ENCODE measurements at places on chromosomes 3 and 15.

DNA sequence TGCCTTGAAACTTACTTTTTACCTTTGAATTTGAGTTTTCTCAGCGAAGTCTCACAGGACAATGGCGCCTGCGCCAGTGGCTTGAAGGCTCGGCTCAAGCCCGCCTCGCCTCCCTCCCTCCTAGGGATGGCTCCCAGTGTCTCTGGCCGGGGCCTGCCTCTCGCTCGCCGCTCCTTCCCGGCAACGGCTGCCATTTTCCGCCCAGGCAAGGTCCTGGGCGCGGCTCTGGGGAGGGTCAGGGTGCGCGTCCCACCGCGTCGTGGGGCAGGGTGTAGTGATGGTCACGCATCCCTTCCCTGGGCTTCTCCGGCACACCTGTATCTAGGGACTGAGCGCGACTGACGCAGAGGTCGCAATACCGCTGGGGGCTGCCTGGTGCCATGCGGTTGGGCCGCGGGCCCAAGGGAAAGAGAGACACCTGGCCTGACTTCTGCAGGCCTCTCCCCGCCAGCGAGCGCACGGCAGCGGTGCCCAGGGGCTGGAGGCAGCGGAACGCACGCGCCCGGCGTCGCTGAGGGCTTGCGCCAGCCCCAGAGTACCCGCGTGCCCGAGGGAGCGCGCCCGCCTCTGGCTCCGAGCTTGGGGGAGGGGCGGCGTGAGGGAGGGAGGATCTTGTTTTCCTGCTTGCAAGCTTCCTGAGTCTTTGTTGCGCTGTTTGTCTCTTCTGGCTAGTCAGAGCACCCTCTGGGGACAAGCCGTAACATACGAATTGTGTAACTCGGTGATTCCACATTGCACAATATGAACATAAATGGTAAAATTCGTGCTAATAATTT lies 20.7 kb upstream of the FEM1B start:
- DNase-seq, result no peak

- no peak for DNase-seq
Measured at GRCh38 chr3:193702967-193703366, 110.0 kb downstream of the OPA1 start.

DNA sequence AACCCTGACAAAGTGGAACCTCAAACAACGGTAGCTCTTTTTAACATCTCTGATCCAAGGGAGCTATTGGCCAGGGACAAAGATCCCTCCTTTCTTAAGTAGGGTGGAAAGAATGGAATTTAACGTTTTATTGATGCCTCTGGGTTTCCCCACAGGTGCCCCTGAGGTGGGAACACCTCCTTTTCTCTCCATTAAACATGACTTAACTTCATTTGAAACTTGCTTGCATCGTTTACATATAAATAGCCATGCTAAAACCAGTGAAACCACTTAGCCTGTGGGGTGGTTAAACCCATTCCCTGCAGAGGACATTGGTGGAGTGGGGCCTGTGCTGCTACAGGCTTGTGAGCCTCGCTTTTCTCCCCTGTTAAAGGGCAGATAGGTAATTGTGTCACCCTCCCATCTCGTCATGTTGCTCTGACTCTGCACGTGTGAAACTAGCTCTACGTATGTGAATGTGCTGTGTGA lies 9.7 kb downstream of the CGNL1 start:
- no peak for DNase-seq

DNA sequence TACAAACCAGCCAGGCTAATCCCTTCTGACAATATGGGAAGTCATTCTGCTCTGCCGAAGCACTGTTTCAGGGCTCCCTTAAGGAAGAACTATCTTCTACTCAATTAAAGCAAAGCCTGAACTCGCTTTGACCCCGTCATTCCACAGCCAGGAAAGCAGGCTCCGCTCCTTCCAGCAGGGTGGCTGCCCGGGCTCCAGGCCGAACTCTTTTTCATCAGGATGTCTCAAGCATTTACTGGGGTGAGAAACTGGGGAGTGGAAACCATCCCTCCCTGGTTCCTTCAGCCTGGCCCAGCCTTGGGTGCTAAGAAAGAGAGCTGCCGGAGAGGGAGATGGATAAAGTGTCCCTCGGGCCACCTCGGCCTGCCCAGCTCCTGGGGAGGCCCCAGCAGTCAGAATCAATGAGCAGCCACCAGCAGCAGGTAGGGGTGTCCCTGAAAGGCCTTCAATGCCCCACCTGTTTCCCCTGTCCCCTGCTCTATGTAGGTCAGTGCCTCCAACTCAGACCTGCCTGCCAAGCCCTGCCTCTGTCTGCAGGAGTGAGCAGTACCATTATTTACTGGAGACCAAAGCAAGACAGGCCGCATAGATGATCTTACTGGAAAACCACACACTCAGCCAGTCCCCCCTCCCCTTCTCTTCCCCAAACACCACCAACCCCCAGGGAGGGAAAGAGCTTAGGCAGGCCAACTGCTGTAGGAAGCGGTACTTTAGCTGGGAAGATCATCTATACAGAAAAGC lies 225.6 kb upstream of the TLE3 start:
- no peak for DNase-seq

- no peak for DNase-seq
Measured at GRCh38 chr3:59573911-59574310, 524.1 kb upstream of the CFAP20DC start.

DNA sequence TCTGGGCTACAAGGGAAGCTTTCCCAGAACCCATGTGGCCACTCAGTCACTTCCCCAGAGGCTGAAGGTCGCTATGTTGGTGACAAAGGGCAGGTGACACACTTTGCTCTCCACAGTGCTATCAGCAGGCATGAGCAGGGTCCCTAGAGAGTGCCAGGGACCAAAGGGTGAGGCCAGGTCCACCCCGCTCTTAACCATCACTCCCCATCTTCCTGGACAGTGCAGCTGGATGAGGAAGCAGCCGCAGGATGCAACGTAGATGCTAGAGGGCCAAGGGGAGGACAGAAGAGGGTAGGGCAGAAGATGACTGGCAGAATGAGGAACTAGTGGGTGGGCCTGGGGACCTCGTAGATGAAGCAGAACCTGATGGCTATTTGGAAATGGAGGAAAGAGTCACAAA lies 13.6 kb upstream of the LTF start:
- DNase-seq, result no peak

DNA sequence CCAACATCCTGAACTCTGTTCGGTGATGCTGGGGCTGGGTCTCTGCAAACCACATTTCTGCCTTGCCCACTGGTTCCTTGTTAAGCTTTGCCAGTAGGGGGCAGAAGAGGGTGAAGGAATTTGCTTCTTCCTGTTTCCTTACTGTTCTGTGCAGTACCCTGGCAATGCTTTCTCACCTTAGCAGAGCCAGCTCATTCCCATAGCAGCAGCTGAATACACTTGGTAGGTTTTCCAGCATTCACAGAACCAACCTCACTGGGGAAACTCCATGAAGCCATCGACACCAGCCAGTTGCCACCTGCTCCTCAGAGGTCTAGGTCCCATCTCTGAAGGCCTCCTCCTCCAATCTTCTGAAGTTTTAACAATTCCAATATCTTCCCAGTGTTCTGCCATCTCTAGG lies 308.4 kb downstream of the PDCD6IP start:
- no peak for DNase-seq

- no peak for DNase-seq
Measured at GRCh38 chr3:169404520-169404890, 259.0 kb downstream of the MECOM start.

DNA sequence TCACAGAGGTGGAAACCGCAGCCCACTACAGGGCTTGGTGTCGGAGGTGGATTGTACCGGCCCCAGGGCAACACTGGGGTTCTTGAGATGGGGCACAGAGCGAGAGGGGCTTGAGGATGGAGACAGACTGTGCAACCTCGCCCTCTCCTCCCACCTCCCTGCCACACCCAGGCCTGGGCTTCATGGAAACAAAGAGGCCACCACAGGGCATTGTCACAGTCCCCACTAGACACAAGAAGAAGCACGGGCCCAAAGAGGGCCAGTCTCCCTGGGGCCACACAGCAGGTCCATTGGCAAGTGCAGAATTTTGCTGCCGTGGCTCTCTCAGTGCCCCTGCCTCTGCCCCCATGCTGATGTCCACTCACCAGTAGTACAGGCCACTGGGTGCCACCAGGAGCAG lies 4.1 kb upstream of the CALML4 start:
- no peak for DNase-seq

- DNase-seq, result no peak
Measured at GRCh38 chr3:85258326-85258725, 299.5 kb downstream of the CADM2 start.

DNA sequence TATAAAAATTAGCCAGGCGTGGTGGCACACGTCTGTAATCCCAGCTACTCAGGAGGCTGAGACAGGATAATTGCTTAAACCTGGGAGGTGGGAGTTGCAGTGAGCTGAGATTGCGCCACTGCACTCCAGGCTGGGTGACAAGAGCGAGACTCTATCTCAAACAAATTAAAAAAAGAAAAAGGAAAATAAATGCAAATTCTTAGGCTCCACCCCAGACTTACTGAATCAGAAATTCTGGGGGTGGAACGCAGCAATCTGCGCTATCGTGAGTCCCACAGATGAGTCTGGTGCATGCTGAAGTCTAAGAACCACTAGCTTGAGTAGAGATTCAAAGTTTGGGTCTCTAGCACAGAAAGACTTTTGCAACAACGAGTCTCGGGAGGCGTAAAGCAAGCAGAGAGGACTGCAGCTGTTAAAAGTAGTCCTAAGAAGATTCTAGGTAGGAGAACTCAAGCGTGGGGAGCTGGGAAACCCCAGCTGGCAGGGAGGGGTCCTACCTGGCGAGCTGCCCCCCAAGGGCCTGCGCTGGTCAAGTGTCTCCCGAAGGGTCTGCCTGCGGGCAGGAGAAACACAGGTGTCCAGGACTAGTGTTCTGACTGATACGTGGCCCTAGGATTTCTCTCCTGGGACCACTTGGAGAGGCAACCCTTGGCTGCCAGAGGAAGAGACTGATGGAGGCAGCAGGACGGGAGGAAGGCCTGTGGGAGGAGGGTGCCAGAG lies 21.9 kb downstream of the CEP19 start:
- no peak for DNase-seq

DNA sequence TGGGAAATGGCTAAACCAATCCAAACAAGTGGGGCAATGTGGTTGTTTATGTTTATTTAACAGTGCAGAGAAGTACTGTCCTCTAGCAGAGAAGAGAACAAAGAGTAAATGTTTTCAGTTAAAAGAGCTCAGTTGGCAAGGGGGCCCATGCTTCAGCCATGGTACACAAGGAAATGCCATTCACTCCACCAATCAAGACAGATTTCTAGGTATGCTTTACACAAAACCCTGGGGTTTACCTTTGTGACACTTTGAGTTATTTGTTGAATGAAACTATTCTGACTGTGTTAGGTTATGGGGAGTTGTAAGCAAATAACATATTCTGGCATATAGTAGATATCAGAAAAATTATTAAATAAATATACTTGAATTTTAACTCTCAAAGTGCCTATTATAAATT lies 228.5 kb upstream of the MME start:
- no peak for DNase-seq

DNA sequence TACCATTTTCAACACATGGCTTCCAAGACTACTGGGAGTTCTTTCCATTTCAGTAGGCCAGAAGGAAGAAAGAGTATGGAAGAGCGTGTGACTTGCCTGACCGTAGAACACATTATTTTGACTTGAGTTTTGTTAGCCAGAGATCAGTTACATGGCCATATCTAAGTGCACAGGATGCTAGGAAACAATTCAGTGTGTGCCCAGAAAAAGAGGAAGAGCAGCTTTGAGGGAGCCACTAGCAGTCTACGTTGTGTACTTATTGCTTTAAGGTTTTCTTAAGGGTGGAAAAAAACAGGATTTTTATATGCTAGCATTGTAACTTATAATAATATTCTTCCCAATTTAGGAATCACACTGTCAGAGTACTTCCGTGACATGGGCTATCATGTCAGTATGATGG lies 44.1 kb upstream of the GRAMD1C start:
- DNase-seq, result no peak

- no peak for DNase-seq
Measured at GRCh38 chr3:78287085-78287484, 1247.2 kb downstream of the ROBO2 start.

GRCh38 chr3:154552338-154552737 lies 122.3 kb upstream of the GPR149 start:
- no peak for DNase-seq

DNA sequence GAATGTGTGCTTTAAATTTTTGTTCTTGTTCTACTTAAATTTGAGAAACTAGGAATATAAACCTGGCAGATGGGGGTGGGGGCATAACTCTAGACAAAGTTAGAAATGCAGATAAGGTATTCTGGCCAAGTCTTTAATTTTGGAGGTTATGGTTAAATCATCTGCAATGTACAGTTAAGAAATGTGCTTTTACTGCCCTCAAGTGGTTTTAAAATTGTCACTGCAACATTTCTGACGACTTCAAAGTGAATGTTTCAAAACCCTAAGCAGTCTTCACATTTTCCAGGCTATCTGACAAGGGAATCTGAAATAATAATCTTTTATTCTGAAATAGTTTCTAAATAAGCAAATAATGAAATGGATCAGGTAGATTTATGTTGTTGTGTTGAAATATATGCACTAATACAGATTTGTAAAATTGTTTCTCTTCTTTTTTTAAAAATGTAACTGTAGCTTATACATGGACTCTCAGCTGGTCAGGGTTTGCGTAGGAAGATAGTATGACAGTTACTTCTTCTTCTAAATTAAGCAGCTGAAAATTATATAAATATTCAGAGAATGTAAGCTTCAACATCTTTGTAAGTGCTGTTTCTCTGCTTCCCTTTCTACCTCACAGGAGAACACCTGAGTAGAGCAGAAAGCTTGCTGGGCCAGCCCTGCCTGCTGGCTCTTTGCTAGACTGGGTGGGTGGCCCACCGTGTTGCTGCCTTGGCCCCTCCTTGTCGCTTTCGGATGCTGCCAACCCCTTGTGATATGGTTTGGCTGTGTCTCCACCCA lies 45.0 kb downstream of the SUCNR1 start:
- no peak for DNase-seq

GRCh38 chr3:30518872-30519271 lies 87.5 kb upstream of the TGFBR2 start:
- DNase-seq, result no peak

GRCh38 chr3:161082063-161082462 lies 23.1 kb downstream of the B3GALNT1 start:
- no peak for DNase-seq

DNA sequence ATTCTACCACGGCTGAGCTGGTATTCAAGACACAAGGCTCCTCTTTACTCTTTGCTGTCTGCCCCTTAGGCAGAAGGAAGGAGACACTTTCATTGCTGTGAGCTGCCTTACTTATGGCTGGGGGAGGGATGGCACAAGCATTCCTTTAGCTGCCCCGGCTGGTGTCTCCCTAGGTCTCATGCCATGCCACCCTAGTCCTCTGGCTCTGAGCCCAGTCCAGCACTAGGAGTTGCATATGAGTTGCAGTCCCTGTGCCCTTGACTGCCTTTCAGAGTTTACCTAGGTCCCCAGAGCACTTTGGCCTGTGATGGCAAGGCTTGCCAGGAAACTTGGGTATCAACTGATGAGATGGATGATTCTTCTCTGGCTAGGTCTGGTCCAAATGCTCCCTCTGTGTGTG lies 296.4 kb downstream of the RBMS3 start:
- DNase-seq, result no peak

DNA sequence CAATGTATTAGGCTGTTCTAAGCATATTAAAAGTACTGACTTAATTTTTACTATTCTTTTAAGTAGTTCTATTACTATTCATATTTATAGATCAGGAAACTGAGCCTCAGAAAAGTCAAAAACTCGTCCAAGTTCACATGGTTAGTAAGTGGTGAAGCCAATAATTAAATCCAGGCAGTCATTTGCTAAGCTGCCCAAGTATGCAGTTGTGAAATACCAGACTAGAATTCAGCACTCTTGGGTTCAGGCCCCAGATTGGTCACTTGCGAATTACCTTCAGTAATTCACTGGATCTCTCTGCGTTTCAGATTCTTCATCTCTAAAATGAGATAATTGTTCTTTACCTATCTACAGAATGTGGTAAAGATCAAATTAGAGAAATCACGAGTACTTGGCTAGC lies 161.9 kb upstream of the CADPS start:
- DNase-seq, result no peak

Measured in stimulated activated CD8-positive, alpha-beta memory T cell treated with anti-CD3 and anti-CD28 coated beads, Interleukin-4, amount 100 ng/mL, for 1 hour (primary cell).